ENCODE measurements at places on chromosomes 1 and 21.

DNA sequence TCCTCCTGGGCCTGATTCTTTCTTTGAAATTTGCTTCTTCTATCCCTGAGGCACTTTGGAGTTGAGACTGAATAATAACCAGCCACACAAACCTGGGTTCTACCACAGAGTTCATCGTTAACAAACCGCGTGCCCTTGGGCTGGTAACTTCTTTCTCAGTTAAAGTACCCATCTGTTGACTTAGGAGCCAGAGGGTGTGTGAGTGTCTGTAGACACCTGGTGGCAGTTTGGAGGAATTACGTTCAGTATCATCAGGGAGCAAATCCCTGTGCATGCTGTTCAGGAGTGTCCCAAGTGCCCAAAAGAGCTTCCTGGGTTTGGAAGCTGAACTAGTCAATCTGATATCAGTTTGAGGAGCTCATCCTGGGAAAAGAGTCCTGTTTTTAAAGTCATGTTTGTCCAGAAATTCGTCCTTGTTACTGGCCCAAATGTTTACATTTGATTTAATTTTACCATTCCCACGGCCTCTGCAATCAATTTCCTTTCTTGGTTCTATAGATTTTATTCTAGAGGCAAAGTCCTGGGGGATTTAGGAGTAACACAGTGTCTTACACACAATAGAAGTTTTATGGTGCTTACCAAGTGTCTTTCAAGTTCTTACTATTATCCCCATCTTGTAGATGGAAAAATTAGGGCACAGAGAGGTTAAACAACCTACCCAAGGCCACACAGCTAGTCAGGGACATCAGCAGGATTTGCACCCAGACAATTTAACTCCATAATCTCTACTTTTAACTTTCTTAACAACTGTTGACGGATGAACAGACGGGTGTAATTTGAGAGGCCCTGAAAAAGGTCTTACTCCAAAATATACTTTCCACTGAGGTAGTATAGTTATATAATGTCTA, 26.7 kb upstream of the RPTN start:
- peak; percentile 29 for DNase-seq

GRCh38 chr1:91335603-91336002, 69.0 kb downstream of the HFM1 start:
- no peak for DNase-seq

- DNase-seq, result no peak
These were observed 20.2 kb upstream of the SLC1A7 start for GRCh38 chr1:53162621-53163020.

GRCh38 chr1:169129109-169129784, 22.8 kb downstream of the ATP1B1 start:
- no peak for DNase-seq

GRCh38 chr21:20999659-21000058, 1.4 kb downstream of the NCAM2 start:
- peak; percentile 40 for DNase-seq

GRCh38 chr1:11134251-11134897, 34.7 kb upstream of the EXOSC10 start:
- DNase-seq, result no peak
